Effector memory CD4-positive, alpha-beta T cell (primary cell): ENCODE measurements at places on chromosomes 7 and 10.

DNA sequence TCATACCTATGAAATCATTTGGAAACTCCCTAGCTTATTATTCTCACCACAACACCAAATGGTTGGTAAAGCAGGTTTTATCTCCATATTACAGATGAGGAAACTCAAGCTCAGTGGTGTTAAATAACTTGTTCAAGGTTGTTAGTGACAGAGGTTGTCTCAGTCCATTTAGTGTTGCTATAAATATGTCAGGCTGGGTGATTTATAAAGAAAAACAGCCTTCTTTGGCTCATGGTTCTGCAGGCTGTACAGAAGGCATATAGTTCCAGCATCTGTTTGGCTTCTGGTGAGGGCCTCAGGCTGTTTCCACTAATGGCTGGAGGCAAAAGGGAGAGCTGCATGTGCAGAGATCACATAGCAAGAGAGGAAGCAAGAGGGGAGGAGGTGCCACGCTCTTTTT lies 96.6 kb downstream of the ZNF438 start:
- DNase-seq = no peak

DNA sequence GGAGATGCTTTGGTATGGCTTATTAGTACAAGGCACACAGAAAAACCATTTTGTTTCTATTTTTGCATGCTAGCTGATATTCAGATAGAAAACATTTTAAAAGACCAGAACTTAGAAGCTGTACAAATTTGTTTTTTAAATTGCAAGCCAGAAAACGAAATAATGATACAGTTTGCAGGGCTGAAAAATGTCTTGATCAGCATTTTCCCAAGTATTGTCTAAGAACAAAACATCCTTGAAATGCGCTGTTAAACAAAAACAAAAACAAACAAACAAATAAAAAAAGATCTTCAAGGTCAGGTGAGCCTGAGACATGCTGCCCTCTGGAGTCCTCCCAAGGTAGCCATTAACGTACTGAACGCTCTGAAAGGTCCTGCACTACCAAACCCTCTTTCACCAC lies 98.3 kb downstream of the VIM start:
- DNase-seq = no peak

DNA sequence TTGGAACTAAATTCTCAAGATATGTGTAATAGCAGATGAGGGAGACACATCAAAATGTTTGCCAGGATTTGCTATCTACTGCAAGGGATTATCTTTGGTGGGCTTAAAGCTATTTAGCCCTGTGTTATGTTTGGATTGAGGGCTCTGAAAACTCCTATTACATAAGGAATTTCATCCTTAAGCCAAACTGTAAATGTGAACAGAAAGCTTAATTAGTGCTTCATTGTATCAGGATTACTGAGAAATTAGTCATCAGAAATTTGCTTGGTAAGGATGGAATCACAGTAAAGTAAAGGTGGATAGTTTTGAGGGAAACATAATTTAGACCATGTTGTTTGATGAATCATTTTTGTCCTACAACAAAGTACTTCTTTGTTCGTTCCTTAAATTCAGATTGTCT lies 8.3 kb downstream of the ANKRD7 start:
- DNase-seq = no peak

- no peak for DNase-seq
Measured at GRCh38 chr10:8534096-8534495, 479.6 kb downstream of the GATA3 start.

DNA sequence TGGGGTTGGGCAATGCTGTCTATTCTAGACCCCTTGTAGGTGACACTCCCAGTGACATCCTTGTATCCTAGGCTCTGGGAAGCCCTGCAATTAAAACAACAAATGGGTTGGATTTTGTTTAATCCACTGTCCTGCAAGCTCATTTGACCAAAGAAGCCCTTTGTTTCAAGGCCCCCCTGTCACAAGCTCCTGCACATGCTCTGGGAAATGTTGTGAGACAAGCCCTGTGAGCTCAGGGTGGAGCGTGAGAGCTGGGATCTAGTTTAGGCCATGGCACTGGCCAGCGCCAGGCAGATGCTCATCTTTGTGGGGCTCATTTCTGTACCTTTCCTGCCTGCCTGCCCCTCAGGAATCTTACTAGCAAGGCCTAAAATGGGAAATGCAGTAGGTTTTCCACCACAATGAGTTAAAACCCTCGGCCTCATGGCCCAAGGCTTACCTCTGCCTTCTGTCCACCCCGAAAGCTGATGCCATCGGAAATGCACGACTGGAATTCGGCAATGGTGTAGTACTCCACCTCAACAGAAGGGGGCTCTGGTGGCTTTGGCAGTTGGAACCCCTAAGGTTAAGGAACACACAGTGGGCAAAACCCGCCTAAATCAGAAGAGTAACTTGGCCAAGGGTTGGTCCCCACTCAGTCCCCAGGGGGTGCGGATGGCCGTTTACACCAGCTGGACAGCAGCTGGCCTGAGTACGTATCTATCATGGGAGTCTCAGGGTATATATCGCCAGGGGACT lies 112.0 kb downstream of the NEURL1 start:
- peak; percentile 13 for DNase-seq

DNA sequence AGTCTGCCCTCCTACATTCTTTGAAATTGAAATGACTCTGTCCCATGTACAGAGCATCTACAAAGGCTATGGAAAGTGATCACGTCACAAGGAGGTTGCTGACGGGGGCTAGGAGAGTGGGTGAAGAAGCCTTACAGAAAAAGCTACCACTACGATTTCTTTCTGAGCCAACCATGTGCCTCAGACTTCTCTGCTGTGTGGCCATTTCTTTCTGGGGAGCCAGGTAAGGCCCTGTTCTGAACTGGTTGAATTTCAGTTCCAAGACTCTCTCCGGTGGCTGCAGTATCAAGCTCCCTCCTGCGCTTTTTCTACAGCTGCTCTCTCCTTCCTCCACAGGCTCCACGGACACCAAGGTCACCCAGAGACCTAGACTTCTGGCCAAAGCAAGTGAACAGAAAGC lies 112.5 kb upstream of the PRSS1 start:
- no peak for DNase-seq
